Colonic mucosa (tissue), 4 donors: ENCODE measurements at places on chromosomes 6 and 20.

DNA sequence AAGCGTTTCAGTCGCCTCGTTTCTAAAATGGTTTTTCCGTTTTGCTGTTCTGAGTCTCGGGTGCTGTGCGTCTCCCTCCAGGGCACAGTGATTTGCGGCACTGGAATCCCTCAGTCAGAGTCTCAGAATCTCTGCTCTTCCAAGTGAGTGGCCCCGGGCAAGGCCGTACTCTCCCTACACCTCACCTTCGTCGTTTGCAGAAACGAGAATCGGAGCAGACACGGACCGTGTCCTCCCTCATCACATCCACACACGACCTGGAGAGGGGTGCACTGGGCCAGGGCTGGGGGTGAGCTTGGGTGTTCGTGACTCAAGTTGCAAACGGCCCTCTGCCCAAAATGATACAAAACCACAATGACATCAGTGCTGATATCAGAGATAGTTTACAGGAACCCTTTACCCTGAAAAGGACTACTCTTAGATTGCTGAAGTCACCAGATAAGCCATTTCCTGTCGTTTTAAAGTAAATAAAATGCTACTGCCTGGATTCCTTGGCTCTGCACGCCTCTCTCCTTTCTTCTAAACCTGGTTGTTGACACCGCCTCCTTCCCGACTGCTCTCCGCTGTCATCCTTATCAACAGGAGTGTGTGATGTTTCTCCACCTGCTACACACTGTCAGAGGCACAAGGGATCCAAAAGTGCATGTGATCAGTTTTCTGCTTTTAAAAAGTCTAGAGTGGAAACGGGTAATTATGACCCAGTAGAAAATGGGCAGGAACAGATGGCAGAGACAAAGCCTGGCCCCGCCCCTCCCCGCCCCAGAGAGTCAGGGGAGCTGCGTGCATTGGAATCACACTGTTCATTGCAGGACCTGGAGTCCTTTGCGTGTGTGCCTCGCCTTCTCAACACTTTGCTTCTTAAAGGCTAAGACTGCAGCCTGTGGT is 38.4 kb downstream of the KIF25 start:
- peak; percentile 61 for DNase-seq

GRCh38 chr6:17429383-17430061 is 36.1 kb downstream of the CAP2 start:
- no peak for DNase-seq

GRCh38 chr20:32896521-32897280 is 38.0 kb downstream of the EFCAB8 start:
- DNase-seq: no peak

- DNase-seq: no peak
Measured at GRCh38 chr20:21173485-21173884, 47.6 kb downstream of the KIZ start.

DNA sequence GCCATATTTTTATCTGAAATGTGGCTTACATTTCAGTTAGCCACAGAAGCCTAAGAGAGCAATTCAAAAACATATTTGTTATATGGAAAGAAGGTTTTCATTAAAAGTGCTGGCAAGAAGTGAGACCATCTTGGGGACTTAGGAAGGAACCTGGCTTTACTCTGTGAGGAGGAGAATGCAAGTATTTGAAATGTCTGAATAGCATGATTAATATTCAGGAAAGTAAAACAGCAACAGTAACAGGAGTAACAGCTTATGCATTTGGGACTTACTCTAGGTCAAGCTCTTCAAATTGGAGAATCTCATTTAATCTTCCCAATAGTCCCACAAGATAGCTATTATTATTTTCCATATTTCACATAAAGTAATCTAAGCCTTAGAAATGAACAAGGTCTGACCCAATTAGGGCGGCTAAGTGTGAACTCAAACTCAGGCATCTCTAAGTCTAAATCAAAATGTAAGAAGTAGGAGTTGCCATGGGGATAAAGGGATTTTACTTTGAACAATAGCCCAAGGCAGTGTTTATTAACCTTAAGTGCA is 816.5 kb downstream of the BCKDHB start:
- DNase-seq: no peak

GRCh38 chr20:2986466-2986865 is 57.0 kb upstream of the GNRH2 start:
- DNase-seq: no peak

DNA sequence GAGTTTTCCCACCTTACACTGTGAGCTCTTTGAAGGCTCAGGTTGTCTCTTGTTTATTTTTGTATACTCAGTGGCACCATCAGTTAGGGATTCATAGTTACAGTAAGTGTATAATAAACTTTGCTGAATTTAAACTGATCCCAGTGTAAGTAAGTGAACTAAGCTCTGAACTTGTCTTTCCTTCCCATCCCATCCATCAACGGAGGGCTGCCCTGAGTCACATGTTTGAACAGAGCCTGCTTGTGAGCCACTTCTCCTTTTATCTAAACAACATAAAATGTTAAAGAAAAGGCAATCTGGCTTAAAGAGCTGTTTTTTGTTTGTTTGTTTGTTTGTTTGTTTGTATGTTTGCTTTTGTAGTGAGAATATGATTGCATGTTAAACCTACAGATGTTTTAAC is 185.7 kb upstream of the MARCKS start:
- no peak for DNase-seq

DNA sequence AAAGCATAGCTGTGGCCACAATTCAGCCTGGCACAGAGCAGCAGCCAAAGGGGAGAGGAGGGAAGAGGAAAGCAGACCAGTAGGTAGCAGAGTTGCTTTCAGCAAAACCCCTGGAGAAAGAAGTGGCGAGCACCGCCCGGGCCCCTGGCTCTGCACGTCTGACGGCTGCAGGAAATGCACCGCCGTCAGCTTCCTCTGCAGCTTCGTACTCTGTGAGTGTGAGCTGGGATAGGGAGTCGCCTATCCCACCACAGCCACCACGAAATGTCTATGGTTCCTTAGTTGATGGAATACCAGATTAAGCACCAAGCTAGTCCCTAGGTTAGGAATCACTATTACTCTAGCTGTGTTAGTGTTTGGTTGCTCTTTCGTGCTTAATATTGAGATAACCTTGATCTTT is 79.9 kb upstream of the NAA20 start:
- DNase-seq: no peak

GRCh38 chr6:118535176-118535844 is 12.8 kb upstream of the PLN start:
- no peak for DNase-seq

- no peak for DNase-seq
Measured at GRCh38 chr6:142014515-142014914, 118.2 kb upstream of the GJE1 start.

- DNase-seq: peak; percentile 52
Measured at GRCh38 chr6:5036269-5036668, 32.4 kb upstream of the RPP40 start.

- no peak for DNase-seq
Measured at GRCh38 chr20:15419856-15420255, 1082.4 kb upstream of the FLRT3 start.

DNA sequence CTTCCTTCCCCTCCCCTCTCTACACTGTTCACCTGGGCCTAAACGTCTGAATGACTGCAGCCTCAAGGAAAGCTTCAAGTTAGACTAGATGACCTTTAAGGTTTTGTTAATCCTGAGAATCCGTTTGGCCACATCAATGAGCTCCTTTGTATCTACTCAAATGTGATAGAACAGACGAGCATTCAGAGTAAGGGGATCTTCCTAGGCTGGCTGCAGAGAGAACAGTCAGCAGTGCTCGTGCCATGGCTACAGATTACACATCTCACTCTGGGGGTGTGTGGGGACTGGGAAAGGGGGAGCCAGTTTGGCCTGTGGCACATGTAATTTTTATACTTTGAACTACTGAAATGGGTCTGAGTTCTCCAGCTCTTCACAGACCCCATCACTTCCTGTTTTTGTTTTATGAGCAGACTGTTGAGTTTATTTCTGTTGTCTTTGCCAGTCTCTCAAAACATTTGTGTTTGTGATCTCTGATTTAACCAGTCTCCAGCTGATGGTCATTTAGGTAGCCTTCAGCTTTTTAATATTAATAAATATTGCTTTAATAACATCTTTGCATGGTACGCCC is 50.9 kb downstream of the KCNS1 start:
- DNase-seq: no peak

DNA sequence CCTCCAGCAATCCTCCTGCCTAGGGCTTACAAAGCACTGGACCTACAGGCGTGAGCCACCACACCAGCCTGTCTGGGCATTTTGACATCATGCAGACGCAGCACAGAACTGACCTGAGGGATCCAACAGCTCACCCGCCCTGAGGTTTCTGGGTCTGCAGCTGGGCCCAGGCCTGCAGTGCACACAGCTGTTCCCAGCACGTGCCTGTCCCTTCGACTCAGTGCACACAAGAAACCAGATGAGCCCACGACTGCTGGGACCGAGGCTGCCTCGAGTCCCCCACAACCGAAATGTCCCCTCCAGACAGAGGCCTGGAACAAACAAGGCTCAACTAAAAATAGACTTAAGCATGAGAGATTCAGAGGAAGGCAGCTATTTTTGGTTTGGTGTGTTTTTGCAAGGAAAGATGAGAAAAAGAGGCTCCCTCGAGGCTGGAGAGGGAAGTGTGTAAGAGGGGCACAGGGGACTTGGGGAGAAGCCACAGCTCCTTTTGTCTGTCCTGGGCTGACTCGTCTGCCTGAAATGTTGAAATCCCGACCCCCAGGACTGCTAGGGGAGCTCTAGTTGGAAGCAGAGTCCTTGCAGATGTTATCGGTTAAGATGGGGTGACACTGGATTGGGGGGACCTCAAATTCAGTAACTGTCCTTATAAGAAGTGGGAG is 66.3 kb downstream of the YTHDF1 start:
- DNase-seq: no peak

GRCh38 chr20:25237610-25238318 is 10.1 kb upstream of the PYGB start:
- peak; percentile 68 for DNase-seq

DNA sequence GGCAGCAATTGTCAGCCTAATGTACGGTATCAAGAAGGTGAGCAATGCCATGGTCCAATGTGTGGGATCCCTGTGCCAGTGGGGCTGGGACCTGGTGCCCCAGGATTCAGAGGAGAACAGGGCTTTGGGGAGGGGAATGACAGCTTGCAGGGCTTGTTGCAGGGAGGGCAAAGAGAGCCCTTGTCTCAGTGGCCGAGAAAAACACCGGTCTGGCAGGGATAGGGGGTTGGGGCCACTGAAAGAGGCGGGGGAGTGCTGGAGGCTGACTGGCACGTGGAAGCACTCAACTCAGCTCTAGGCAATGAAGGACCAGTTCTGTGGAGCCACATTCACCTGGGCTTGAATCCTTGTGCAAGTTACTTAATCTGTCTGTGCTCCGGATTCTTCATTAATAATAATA is 3.5 kb upstream of the MUCL3 start:
- no peak for DNase-seq

GRCh38 chr20:31494131-31494530 is 19.0 kb downstream of the REM1 start:
- DNase-seq: no peak

- DNase-seq: no peak
Measured at GRCh38 chr6:51398793-51399192, 580.1 kb downstream of the TFAP2B start.

DNA sequence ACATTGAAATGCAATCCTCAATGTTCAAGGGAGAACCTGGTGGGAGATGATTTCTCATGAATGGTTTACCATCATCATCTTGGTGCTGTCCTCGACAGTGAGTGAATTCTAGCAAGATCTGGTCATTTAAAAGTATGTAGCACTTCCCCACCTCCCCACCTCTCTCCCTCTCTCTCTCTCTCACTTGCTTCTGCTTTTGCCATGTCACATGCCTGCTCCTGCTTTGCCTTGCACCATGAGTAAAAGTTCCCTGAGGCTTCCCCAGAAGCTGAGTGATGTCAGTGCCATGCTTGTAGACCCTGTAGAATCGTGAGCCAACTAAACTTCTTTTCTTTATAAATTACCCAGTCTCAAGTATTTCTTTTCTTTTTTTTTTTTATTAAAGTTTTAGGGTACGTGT is 60.5 kb downstream of the DST start:
- no peak for DNase-seq

- no peak for DNase-seq
Measured at GRCh38 chr6:160523223-160523622, 140.9 kb downstream of the LPA start.

- DNase-seq: no peak
Measured at GRCh38 chr20:12946789-12947188, 62.0 kb upstream of the SPTLC3 start.

DNA sequence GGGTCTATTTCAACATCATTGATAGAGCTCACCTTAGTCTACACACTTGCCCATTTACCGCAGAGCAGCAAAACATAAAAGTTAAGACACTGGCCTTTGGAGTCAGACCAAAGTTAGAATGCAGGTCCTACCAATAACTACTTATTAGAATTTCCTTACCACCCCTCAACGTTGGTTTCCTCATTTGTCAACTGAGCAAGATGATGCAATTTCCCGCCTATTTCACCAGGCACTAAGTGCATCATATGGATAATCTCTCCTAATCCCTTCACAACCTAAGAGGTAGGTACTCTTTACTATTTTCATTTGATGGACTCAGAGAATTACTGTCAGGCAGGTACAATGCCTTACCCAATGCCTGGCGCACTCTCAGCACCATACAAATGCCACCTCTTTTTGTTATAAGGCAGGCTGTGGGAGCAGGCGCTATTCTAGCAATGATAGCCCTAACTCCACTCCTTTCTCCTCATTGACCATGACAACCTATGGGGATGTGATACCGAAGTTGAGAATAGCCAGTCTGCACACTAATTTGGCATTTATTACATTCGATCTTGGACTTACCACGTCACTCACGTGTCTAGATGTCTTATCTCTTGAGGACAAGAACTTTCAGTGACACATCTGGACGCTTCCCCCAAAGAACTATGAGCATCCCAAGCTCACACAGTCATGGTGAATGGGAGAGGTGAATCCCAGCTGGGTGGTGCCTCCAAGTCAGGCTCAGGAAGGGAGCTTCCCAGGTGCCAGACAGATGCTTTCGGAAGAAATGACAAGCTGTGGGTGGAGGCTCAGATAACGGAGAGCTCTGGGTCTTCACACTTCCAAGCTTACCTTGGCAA is 128.1 kb upstream of the STMND1 start:
- DNase-seq: no peak

DNA sequence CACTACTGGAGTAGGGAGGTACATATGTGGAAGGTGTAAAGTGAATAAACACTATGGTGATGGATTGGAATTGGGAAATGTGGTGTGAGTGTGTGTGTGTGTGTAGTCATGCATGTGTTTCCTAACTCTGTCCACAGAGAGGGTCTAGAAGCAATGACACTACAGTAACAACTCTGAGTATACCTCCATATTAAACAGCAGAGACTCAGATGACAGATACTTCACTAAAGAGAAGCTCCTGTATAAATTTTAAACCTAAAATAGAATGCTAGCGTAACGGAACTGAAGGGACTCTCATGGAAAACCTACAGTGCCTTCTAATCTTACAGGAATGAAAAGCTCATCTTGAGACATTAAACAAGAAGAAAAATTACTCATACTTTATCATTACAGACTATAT is 150.5 kb downstream of the SLC16A10 start:
- no peak for DNase-seq

GRCh38 chr6:35036059-35036827 is 104.9 kb downstream of the TCP11 start:
- no peak for DNase-seq

DNA sequence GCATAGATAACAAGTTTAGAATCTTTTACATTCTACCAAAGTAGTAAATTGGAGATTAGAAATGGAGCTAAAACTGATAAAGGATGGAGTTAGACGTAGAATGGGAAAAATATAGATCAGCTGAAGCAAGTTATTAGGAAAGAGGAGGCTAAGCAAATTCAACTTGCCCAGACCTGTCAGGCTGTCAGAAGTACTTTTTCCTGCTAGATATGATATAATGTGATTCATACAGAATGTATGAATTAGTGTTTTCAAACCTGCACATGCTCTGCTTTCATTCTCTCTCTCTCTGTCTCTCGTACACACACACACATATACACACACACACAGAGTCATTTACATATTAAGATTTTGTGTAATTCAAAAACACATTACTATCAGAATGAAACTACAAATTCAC is 133.2 kb upstream of the HDGFL1 start:
- DNase-seq: no peak
